ENCODE measurements at places on chromosomes 2 and 18. TPM values are rescaled to one million over a fixed set of nuclear protein-coding genes. Genes with fewer than 3 reads are reported as not detected.

GREB1 gene
- 24.5 TPM for polyA plus RNA-seq

DSG2 gene
- polyA plus RNA-seq: 0.94 TPM

AMER3 gene
- polyA plus RNA-seq: 19.2 TPM

NPAS2 gene
- 3.2 TPM for polyA plus RNA-seq

UGT1A8 gene
- polyA plus RNA-seq: not detected

HAAO gene
- not detected for polyA plus RNA-seq

LBX2 gene
- polyA plus RNA-seq: not detected

TMEM17 gene
- 7.1 TPM for polyA plus RNA-seq

CNGA3 gene
- polyA plus RNA-seq: 0.64 TPM

TUBA3E gene
- polyA plus RNA-seq: not detected

Data from neural cell (in vitro differentiated cells).